ENCODE measurements at places on chromosomes 7 and 10.

DNA sequence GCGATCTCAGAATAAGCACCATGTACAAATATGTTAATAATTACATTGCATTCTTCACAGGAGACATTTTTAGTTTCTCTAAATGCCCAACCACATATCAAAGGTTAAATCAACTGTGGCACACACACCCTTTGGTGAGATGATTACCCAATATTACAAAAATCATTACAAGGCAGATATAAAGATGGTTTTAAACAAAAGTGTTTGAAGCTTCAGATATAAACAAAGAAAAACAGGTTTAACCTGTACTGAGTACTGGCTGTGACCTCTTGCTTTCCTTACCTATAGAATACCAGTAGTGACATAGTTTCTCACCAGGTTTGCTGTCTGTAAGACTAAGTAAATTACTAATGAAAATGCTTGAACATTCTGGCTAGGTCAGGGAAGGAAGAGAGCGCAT, 360.0 kb upstream of the IGFBP3 start:
- no peak for DNase-seq

- DNase-seq = no peak
Measured at GRCh38 chr10:69941730-69942129, 110.9 kb upstream of the MACROH2A2 start.

GRCh38 chr7:17554341-17555015, 256.0 kb downstream of the AHR start:
- no peak for DNase-seq

- no peak for DNase-seq
Measured at GRCh38 chr10:77756319-77757232, 119.0 kb upstream of the KCNMA1 start.

DNA sequence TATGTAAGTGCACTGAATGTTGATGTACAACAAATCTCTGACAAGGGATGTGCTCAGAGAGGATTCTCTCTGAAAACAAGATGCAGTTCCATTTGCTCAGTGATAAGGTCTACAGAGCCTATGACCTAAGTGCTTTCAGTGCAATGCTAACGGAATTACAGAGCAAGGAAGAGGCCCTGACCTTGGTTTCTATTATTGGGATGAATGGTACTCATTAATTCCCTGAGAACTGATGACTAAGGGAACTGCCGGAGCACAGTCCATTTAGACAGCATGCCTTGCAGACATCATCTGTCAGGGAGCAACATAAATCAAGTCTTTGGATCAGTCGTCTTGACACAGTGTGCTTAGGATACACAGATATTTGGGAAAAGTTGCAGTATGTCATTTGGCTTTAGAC, 340.8 kb downstream of the PHTF2 start:
- DNase-seq = no peak

- DNase-seq = no peak
Measured at GRCh38 chr7:44814919-44815318, 18.4 kb downstream of the PPIA start.

- no peak for DNase-seq
Measured at GRCh38 chr10:79930267-79930666, 18.6 kb downstream of the SFTPD start.

GRCh38 chr7:140316165-140316661, 82.1 kb downstream of the SLC37A3 start:
- DNase-seq = no peak

DNA sequence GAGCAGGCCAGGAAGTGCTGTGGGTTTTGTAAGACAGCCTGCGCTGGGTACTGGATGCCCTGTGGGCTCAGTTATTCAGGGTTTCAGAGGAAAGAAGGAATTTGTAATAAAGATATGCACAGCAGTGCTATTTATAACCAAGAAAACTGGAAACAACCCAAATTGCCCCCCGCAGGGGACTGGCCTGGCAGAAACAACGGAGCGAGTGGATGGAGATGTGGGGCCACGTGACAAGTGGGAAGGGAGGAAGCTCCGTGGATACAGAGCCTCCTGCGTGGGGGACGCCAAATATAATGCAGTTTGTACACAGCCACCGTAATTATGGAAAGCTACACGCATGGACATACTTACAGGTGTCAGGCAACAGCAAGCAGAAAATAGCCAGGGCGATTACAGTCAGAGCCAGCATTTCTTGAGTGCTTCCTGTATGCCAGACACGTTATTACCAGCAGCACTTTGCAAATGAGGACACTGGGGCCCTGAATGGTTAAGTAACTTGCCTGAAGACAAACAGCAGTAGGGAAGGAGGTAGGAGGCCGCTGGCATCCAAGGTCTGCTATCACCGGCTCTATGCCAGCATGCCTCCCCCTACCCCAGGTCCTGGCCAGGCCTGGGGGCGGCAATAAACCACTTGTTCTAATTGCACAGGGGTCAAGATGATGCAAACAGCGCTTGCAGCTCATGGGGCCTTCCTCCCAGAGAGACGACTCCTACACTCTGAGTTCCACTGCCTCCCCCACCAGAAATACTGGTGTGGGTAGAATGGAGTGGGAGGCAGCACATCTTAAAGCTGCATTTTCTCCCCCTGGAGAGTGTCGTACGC, 8.7 kb upstream of the CAMK2B start:
- DNase-seq = no peak

GRCh38 chr10:43689618-43689954, 40.9 kb upstream of the ZNF32 start:
- peak; percentile 17 for DNase-seq

- DNase-seq = no peak
Measured at GRCh38 chr7:2621948-2622640, 9.7 kb upstream of the TTYH3 start.

GRCh38 chr10:61542596-61542995, 89.4 kb upstream of the TMEM26 start:
- no peak for DNase-seq

DNA sequence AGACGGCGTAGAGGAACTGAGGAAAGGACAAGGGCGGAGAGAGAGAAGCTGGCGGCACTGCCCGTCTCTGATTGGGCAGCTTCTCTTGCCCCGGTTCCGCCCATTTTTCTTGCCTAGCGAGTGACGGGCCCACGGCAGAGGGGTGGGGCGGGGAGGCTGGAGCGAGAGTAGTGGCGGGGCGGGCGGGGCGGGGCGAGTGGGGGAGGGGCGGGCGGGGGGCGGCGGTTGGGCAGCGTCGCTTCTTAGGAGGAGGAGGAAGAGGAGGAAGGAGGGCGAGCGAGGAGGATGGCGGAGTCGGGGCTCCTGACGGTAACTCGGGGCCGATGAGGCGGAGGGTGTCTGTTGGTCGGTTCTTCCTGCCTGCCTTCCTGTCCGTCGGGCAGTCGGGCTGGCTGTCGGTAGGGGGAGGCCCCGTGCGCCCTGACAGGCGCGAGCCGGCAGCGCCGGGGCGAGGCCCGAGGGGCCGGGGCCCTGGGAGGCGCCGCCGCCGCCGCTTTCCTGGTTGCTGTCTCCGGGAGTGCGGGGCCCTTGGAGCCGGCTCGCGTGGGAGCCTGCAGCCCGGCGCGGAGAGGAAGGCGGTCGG, at the start of gene SHOC2:
Gene SHOC2, plus strand, starts transcription at position 256 of the 583 bp plus-strand sequence. CDS start 44,755 bp downstream, outside the sequence.
- DNase-seq = peak; percentile 93

DNA sequence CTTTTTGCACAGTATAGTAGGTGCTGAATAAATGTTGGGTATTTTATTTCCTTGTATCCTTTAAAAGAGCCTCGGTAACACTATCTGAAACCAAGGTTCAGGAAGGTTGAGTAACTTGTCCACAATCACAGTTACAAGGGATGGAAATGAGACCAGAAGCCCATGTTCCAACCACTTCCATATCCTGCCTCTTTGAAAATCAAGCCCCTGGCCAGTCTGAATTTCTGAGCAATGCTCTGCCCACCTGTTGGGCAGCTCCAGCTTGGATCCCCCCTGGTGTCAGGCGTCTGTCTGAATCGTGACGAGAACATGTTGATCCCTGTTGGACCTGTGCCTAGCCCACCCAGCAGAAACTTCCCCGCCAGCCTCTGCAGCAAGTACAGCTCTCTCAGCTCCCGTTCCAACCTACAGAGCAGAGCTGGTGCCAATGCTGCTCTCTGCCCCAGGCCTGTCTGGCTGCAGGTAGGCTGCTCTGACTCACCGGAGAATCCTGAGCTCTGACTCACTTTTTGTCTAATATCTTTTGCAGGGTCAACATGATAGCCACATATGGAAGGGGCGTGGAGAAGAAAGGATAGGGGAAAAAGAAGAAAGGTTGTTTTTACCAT, 595.5 kb downstream of the INHBA start:
- no peak for DNase-seq

GRCh38 chr10:31204090-31204489, 114.9 kb upstream of the ZEB1 start:
- no peak for DNase-seq

- DNase-seq = no peak
Measured at GRCh38 chr7:135772639-135773222, 24.1 kb upstream of the FAM180A start.

- peak; percentile 39 for DNase-seq
Measured at GRCh38 chr7:3043544-3044371, at the start of gene CARD11. TSS of gene CARD11 (minus strand) at chr7:3043867. CDS start at chr7:2958506, 85,361 bp downstream.

- DNase-seq = peak; percentile 86
Measured at GRCh38 chr10:78047314-78047891, 13.7 kb downstream of the RPS24 start.

DNA sequence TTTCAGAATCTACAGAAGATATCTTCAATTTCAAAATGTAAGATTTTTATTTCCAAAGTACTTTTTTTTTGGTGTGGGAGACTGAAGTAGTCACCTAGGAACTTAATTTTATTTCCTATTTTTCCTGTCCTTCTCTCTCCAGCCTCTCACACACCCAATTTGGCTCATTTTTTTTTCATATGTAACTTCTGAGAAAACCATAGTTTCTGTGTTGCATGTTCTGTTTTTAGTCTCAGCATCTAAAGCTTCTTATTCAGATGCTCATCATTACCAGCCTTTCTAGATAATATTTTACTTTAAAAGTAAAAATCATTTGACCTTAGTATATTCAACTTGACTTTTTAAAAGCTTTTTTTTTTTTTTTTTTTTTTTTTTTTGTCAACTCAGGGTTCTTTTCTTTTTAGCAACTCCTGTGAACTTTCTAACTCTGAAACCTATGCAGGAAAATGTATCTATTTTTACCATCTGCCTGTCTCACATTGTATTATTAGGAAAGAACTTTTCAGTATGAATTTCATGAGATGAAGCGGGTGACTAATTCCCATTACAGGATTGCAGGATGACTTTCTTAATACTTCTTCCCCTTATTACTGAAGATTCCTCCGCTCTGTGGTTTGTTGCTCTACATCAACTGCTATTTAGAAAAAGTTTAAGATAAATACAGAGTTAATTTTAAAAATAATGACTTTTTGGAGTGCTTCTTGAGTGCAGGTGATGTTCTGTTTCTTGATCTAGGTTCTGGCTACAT, 73.6 kb upstream of the LSM8 start:
- DNase-seq = no peak

DNA sequence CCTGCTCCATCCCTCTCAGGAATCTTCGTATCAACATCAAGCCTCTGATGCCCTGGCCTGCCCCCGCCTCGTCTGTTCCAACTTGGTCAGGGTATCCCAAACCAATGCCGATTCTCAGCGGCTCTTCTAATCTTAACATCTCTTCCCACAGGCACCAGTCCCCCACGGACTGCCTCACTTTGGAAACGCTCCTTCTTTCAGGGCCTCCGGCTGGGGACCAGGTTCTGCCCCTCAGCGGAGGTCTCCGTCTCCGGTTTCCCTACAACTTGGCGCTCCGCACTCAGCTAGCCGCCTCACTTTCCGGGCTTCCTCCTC, 488 bp downstream of the ABCF2 start:
- no peak for DNase-seq

GRCh38 chr10:33681595-33681994, 347.1 kb upstream of the NRP1 start:
- DNase-seq = no peak

- DNase-seq = no peak
Measured at GRCh38 chr7:30980751-30981150, 17.0 kb downstream of the GHRHR start.

DNA sequence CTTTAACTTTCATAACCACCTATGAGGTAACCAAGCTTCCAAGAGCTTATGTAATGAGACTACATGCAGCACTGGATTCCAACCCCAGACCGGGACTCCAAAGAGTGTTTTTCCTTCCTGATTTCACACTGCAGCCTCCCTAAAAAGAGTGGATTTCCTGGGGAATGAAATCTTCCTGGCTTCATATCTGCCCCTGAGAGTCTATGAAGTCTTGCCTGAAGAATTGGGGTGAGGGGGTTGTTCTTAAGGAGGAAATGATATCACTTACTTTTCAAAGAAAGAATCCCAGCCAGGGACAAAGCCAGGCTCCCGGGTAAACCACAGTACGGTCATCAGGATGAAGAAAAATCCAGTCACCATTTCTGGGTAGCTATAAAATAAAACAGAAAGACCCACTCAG, 29.7 kb downstream of the STMP1 start:
- DNase-seq = no peak

DNA sequence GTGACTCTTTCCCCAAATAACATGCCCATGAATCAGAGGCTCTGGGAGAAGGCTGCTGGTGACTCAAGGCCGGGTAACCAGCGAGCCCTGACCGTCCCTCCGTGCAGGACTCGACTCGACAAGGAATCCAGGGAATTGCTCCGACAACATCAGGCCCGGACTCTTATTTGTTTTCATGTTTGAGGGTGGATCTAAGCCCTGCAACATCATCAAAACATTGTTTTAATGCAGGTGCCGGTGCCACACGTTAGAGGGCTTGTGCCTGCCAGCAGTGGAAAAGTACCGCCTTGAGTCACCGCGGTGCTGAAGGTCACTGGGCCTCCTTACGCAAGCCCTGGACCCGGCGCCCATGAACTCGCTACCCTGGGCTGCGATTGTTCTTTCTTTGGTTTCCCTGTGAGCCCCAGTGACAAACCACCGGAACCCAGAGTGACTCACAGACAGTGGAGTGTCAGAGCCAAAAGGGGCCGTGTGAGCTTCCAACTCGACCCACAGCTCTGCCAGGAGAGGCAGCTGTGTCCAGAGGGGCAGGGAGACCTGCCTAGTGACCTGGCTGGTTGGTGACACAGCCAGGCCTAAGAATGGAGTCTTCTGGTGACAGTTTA, 139.4 kb upstream of the SHH start:
- DNase-seq = no peak

- no peak for DNase-seq
Measured at GRCh38 chr7:22147868-22148267, 202.2 kb upstream of the CDCA7L start.

- DNase-seq = no peak
Measured at GRCh38 chr10:10814069-10814468, 203.6 kb upstream of the CELF2 start.

- DNase-seq = no peak
Measured at GRCh38 chr7:36904101-36904500, 179.8 kb upstream of the AOAH start.

GRCh38 chr10:128103229-128103714, 23.0 kb downstream of the MKI67 start:
- DNase-seq = no peak

GRCh38 chr10:51743146-51743545, 43.8 kb upstream of the CSTF2T start:
- DNase-seq = no peak

DNA sequence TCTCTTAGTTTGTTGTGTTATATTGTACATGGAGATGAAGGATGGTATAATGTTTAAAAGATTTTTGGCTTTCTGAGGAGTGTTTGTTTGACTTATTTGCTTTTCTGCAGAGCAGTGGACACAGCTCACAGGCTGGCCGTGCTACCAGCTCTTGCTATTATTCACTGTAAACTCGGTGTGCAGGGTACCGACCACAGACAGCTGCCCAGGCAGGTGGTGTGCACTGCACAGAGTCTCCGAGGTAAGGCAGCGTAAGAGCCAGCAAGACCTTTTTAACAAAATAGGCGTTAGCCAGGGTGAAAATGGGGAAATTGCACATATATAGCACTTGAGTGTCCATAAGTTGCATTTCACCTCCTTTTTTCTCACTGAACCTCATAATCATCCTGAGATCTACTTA, 438.0 kb downstream of the CNTNAP2 start:
- no peak for DNase-seq

- peak; percentile 85 for DNase-seq
Measured at GRCh38 chr7:155297517-155298287, at the start of gene INSIG1. TSS of gene INSIG1 (plus strand) at chr7:155297878. CDS start at chr7:155298286, 408 bp downstream.
